Activated CD4-positive, alpha-beta T cell treated with anti-CD3 and anti-CD28 coated beads, Interleukin-2, amount 50 U/mL, for 4 hours (primary cell): ENCODE measurements at places on chromosomes 5 and 9.
A peak's percentile ranks its signal among the peaks of the same experiment; 100 is the strongest.

DNA sequence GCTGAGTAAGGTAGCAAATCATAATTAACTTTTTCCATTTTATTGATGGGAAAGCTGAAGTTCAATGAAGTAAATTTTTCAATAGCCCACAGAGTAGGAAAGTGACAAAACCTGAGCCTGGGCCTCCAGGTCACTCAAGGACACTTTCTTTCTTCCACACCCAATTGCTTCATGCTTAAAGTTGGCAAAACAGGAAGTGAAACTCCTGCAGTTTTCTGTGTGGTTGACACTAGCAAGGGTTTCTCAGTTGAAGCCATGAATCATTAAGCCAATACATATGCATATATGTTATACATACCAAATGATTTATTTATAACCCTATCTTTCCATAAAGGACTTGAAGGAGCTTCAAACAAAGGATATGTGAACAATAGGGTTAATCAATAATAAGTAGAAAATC, 13.9 kb downstream of the TLR4 start:
- DNase-seq = no peak

DNA sequence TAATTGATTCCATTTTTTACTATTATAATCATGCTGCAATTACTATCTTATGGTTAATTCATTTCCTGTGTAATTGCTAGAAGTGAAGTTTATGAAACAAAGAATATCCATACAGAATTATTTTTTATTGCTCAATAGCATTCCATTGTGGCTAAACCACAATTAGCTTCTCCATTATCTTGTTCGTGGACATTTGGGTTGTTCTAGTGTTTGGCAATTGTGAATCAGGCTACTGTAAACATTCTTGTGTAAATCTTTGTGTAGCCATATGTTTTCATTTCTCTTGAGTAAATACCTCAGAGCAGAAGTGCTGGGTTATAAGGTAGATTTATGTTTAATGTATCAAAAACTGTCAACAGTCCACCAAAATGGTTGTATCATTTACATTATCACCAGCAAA, 341.1 kb downstream of the MAT2B start:
- no peak for DNase-seq

- DNase-seq = no peak
Measured at GRCh38 chr9:87269296-87270176, 228.1 kb upstream of the DAPK1 start.

- DNase-seq = no peak
Measured at GRCh38 chr5:132027027-132027426, 15.6 kb upstream of the ACSL6 start.

DNA sequence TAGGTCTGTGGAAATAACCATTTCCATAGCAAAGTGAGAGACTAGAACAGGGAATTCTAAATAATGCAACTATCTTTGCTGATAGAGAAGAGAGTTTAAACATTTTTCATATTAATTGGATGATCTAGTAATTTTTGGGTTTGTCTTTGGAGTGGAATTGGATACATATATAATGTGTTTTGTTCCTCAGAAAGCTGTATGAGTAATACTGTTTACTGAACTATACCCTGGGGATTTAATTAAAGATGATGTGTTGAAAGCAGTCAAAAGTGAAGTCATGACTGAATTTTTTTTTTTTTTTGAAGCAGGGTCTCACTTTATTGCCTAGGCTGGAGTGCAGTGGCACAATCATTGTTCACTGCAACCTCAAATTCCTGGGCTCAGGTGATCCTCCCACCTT, 17.9 kb downstream of the FER start:
- DNase-seq = no peak

DNA sequence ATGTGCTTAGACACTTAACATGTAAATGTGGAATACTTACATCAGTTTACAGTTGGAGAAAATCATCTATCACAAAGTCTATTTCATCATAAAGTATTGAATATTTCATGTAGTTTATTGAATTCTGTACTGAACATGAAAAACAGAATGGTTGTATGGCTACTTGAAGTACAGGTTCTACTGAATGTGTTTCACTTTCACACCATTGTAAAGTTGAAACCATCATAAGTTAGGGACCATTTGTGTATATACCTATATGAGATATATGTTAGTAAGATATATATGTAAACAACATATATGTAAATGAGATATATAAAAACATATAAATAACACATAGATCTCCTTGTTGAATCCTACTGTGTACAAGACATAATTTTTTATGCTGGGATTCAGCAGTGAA, 63.0 kb upstream of the TAF11L2 start:
- DNase-seq = no peak

GRCh38 chr5:156759156-156759555, 90.9 kb upstream of the PPP1R2B start:
- DNase-seq = no peak

- peak; percentile 35 for DNase-seq
Measured at GRCh38 chr5:68216245-68217046, 890 bp downstream of the PIK3R1 start.

DNA sequence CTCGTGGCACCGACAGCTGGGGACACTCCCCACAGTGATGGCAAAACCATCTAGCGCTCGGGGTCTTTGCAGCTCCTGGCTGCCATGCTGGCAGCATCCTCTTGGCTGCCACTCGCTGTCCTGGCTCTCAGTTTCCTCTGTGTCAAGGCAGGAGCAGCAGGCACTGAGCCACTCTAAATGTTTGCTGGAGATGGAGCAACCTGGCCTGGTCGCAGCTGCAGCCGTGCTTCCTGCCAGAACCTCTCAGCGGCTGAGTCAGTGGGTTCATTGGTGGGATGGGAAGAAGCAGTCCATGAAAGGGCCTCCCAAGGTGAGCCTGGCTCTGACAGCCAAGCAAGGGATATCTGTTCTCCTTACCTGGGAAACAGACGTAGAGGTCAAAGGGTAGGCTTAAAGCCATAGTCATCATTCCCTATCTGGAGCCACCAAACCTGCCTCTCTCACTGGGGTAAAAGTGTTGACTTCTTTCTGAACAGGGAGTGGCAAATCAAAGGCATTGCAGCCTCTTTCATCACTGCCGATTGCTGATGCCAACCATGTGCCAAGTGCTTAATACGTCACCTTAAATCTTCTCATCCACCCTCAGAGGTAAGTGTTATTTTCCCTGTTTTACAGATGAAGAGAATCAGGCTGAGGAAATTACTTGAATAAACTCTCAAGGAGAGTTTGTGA, 304.8 kb upstream of the ZNF462 start:
- no peak for DNase-seq

GRCh38 chr5:172548311-172548731, 92.7 kb upstream of the NEURL1B start:
- no peak for DNase-seq

DNA sequence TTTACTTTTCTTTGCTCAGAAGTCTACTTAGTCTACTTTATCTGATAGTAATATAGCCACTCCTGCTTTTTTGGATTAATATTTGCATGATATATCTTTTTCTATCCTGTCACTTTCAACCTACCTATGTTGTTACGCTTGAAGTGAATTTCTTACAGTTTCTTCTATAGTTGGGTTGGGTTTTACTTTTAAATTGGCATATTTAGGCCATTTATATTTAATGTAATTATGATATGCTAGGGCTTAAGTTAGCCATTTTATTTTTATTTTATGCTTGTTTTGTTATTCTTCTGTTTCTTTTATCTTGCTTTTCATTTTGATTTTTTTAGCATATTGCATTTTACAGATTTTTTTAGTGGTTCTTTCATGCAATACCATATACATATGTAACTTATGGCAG, 164.7 kb downstream of the AOPEP start:
- no peak for DNase-seq

DNA sequence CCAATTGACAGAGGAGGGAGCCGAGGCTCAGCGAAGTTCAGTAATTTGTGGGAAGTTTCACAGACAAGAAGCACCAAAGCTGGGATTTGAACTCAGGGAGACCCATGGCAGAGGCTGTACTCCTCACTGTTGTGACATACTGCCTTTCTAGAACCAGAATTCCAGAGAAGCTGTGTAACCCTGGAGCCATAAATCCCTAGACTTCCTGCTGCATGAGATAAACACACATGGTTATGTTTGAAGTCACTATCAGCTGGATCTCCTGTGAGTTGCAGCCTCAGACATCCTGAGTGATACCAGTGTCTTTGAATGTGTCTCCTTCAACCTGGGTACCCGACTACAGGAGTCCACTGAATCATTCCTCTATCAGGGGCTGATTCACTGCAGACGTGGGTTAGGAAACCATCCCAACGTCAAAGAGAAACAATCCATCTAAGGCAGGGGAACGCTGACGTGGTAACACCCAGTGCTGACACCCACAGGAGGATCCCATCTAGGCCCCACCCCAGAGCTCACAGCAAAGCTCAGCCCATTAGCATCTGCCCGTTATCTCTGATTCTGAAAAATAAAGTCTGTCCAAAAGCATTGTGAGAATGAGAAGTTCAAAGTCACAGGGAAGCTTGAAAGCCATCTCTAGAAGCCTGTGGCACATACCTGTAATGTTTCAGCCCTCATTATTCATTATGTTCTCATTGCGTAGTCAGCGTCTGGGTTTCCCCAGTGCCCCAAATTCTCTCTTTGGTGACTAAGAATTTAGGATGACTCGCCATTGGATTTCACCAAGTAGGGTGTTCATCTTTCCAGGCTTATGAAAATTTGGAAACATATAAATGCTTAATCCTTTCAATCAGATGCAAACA, 36.3 kb upstream of the BASP1 start:
- no peak for DNase-seq
